Kidney (tissue), 22 donors: ENCODE measurements at places on chromosomes 11 and 22. TPM values are rescaled to one million over a fixed set of nuclear protein-coding genes. Genes with fewer than 3 reads are reported as not detected.

The BAIAP2L2 gene
- total RNA-seq: 9.7 TPM

The PIWIL4 gene
- total RNA-seq: 6.0 TPM

The MMP7 gene
- total RNA-seq: 1,380 TPM

The HOATZ gene
- not detected for total RNA-seq

The SSTR3 gene
- 0.13 TPM for total RNA-seq

The PGA4 gene
- total RNA-seq: not detected

The DDX10 gene
- total RNA-seq: 24.8 TPM
